ENCODE measurements at places on chromosomes 7 and 10.

- no peak for DNase-seq
Measured at GRCh38 chr7:27438881-27439589, 196.4 kb downstream of the EVX1 start.

GRCh38 chr7:108985037-108985436 lies 415.4 kb downstream of the DNAJB9 start:
- no peak for DNase-seq

DNA sequence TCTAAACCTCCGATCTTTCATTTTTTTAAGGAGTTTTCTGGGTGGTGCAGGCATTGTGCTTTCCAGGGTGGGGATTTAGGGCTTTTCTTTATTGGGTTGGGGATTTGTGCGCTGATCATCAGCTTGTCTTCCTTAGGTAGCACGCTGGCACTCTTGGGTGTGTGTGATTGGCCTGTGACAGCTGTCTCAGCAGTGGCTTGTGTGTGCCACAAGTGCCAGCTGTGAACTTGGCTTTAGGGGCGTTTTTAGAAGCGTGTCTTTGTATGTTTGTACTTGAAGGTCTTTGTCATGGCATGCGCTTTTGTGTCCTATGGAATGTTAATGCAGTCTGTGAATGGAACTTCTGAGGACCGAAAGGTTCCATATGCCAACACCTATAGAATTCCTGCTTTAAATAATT lies 788 bp downstream of the AKAP9 start:
- DNase-seq, result peak; percentile 55

- DNase-seq, result no peak
Measured at GRCh38 chr10:104119996-104120395, 2.0 kb upstream of the SFR1 start.

- DNase-seq, result no peak
Measured at GRCh38 chr10:48625826-48626134, 20.9 kb upstream of the ARHGAP22 start.

GRCh38 chr10:125076891-125077541 lies 83.3 kb downstream of the CTBP2 start:
- peak; percentile 30 for DNase-seq

- DNase-seq, result no peak
Measured at GRCh38 chr10:100516847-100517246, 2.8 kb downstream of the SEC31B start.

DNA sequence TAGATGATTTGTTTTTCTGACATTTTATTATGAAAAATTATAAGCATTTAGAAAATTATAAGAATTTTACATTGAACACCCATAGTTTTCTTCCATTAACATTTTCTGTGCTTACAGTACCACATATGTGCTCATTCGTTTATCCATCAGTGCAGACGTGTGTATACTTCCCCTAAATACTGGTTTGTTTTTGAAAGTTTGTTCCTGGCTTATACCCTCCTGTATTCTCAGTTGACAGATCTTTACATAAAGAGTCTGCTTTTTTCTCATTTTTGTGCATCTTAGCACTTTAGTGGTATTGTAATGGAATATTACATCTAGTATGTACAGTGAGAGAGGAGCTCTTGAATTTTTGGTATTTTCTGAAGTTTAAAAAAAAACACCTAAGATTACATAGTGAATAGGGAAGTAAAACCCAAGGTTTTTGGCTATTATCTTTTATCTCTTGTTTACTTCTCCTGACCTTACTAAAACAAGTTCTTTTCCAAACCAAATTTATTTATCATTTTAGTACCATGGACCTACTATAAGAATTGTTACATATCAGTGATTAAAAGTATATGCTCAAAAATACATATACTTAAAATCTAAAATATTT lies 8.1 kb downstream of the DLD start:
- DNase-seq, result no peak

- no peak for DNase-seq
Measured at GRCh38 chr10:1360011-1360557, 303.9 kb downstream of the WDR37 start.

GRCh38 chr10:48608279-48608681 lies 3.4 kb upstream of the ARHGAP22 start:
- DNase-seq, result no peak

DNA sequence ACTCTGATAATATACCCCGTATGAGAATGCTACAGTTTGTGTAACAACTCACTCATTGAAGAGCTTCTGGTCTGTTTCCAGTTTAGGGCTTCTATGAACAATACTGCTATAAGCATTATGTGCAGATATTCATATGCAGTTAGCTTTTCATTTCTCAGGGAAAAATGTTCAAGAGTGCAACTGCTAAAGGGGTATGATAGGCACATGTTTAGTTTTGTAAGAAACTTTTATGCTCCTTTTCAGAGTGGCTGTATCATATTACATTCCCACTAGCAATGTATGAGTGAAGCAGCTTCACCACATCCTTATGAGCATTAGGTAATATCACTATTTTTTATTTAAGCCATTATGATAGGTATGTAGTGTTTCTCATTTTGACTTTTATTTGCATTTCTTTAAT lies 182.6 kb upstream of the CXCL12 start:
- no peak for DNase-seq

DNA sequence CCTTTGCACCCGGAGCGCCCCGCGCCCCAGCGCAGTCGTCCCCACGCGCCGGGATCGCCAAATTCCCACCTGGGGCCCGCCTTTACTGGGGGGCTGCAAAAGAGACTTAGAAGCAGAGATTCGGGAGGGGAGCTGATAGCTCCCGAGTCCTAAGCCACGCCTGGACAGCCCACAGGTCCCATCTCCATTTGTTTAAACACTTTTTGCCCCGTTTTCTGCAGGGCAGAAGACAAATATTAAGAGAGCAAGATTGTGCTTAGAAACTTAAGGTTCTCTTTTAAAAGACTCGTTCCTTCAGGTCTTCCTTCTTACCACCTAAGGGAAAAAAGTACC lies 299.1 kb upstream of the NFE2L3 start:
- no peak for DNase-seq

DNA sequence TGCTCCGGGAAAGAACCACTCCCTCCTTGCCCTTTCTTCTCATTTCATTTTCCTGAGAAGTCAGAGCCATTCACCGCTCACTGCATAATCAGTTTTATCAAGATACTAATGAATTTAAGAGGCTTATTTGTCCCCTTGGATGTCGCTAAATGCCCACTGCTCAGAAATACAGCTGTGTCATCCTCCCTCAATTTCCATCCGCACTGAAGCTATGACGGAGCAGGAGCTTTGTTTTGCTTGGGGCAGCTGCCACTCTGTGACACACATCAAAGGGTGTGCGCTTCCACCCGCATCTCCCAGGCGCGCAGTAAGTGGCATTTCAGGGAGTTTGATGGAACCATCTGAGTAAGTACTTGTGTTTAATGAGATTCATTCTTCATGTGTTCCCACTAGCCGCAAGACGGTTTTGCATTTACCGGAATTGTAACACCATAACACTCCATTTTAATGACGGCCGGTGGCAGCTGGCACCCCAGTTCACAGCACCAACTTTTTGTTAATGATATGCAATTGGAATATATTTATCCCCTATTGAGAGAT lies 103.8 kb upstream of the PARD3 start:
- no peak for DNase-seq

- no peak for DNase-seq
Measured at GRCh38 chr10:92081641-92082040, 158.1 kb downstream of the BTAF1 start.

- DNase-seq, result no peak
Measured at GRCh38 chr10:92638037-92638436, 45.1 kb downstream of the KIF11 start.

DNA sequence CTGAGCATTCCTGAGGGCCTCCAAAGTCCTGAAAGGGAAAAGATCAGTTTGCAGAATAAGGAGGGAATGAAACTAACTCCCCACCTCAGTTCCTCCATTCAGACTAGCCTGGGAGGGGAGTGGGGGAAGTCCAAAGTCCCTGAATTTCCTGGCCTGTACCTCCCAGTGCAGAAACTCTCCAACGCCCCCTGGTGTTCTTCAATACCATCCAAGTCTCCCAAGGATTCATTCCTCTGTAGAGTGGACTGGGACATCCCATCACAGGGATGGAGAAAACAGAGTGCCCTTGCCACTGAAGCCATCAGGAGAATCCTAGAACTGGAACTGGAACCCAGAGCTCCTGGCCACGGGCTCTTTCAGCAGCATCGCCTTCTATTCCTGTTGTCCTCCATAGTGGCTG lies 1.6 kb upstream of the COL13A1 start:
- no peak for DNase-seq

DNA sequence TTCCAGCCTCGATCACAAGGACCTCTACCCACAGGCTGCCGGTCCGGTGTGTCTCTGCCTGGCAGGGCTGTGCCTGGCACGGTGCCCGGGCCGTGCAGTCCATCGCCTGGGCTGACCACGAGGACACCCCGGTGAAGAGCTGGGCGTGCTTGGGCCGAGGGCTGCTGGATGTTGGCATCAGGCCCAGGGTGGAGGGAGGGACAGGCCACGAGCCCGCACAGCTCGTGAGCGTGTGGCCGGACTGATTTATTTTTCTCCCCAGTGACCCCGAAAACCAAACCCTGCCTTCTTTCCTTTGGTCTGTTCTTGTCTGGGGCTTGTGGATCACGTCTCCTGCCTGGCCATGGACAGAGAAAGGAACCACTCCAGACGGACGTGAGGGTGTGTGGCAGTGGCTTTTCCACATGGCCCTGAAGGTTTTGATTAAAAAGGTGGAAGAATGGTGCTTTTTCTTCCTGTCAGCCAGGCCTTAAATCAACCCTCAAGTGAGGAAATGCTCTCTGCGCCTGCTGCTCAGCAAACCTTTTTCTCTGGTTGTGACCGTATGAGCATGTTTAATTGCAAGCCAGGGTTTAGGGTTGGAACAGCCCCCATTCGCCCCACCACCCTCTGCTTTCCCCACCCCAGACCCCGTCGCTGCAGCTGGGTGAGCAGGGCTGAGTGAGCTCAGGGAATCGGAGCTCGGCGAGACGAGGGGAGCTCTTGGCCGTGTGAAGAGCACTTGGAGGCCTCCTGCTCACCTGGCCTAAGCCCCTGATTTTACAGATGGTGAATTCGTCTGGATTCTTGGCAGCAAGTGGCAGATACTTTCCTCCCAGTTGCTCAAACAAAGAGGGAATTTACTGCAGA lies 130.1 kb downstream of the RGS10 start:
- DNase-seq, result peak; percentile 88

GRCh38 chr10:86361156-86362128 lies 5.2 kb downstream of the GRID1 start:
- peak; percentile 35 for DNase-seq

DNA sequence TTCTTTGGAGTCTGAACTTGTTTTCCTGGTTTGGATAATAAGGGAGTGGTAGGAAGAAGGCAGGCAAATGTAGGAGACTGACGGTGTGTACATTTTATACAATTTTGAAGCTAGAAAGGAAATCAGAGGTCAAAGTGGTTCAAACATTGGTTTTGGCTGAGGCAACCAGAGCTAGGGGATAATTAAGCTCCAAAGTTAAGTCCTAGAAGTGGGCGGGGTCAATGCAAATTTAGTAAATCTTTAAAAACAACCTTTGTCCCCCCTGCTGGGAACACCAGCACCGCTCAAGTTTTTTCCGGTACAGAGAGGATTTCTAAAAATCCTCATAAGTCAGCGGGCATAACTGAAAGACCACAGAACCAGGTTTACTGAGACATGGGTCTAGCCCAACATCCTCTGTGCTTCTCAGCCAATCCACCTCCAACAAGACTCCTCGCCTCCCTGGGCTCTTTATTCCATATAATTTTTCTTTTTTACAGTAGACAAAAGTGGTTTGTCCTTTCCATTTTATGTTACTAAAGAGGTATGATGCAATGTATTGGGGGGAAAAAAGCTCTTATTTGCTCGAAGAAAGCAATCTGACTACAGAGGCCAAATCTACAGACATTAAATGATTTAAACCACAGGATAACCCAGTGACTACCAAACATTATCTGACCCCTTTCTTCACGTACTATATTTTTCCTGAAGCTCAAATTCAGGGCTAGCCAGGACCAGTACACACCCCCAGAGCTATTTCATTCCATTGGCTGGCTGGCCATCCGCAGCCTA lies 1.6 kb downstream of the GLUD1 start:
- no peak for DNase-seq

DNA sequence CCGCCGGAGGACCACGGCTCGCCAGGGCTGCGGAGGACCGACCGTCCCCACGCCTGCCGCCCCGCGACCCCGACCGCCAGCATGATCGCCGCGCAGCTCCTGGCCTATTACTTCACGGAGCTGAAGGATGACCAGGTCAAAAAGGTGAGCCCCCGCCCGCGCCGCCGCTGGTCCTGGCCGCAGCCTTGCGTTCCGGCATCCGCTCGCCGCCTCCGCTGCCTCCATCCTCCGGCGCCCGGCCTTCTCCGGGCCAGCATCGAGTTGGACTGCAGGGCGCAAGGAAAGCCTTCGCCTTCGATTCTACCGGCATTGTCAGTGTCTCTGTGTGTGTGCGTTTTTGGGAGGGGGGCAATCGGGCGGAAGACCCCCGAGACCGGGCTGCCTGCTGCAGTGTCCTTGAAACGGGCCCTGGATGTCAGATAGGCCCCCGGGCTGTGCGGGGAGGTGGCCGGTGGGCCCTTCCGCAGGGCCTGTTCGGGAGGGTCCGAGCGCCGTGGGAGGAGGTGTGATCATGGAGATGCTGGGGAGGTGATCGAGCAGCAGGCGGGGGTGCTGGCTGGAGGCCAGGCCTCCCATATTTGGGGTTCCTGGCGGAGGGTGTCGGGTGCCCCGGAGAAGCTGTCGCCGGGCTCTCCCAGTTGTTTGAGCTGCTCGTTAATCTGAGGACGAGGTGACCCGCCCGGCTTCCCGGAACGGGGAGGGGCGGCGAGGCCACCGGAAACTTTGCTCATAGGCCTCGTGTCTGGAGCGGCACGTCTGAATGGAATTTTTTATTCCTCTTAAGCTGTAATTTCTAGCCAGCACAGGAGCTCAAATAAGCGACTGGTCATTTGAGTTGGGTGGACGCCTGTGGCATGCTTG lies 40.8 kb downstream of the HK1 start:
- peak; percentile 93 for DNase-seq

DNA sequence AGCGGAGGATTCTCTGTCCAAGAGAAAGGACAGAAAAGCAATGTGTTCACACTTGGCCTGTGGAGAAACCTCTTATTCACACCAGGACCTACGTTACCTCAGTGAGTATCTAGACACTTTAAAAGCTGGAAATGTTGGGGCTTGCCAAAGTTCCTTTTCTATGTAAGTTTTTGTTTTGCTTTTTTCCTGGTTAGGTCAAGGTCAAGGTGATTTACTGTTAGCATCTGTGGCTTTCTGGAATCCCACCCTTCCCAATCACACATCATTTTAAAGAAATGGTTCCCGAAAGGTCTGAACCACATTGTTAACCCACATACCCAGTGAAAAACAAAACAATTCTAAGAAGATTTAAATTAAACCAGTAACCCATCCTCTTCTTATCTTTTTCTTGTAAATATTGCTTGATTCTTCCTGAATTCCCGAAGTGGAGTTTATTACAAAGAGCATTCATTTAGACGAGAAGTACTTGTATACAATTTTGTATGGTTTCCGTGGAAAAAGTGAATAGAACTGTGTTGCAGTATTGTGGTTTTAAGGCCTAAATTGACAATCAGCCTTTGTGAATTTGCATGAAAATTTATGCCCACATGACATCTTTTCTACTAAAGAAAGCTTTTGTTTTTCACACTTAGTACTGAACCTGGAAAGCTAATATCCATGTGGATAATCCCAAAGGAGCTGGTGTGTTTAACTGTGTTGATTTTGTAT lies 827.0 kb upstream of the IGFBP3 start:
- no peak for DNase-seq
